ENCODE measurements at places on chromosomes 16 and 17. TPM values are rescaled to one million over a fixed set of nuclear protein-coding genes. Genes with fewer than 3 reads are reported as not detected.

DNA sequence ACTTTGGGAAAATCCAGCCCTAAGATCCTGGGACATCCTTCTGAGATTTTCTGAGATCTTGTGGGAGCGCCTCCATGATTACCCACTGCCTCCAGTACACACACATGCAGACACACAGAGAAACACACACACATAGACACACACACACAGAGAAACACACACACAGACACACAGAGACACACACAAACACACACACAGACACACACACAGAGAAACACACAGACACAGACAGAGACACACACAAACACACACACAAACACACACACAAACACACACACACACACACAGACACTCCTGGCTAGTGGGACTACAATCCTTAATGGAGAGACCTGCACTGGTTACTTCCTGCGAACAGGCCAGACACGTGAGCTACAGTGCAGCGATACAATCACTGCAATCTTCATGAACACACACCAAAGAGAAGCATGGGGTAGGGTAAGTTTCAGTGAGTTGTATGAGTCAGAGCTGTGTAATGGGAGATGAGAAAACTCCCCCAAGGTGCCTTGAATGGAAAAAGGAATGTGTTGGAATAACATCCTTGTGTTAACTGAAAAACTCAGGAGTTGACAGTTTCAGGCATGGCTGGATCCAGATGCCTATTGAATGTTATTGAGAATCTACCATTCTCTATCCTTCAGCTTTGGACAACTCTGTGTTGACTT lies 79.5 kb downstream of the SLC6A2 start:
- no peak for DNase-seq

The CMTM1 gene
- total RNA-seq, result 5.5 TPM

DNA sequence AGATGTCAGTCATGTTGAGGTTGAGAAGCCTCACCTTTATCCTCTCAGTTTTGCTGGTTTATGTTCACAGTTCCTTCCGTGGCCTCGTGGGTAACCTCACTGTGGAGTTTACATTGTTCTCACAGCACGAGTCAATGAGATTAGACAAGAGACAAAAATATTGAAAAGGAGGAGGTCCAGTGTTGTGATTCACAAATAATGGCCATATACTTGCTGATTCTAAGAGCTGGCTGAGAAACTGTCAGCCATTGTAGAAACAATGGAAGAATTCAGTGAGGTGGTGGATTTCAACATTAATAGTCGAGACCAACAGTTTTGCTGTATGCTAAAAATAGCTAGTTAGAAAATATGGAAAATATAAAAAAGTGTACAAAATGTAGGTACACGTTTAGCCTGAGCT lies 176.4 kb upstream of the WSCD1 start:
- DNase-seq, result no peak

DNA sequence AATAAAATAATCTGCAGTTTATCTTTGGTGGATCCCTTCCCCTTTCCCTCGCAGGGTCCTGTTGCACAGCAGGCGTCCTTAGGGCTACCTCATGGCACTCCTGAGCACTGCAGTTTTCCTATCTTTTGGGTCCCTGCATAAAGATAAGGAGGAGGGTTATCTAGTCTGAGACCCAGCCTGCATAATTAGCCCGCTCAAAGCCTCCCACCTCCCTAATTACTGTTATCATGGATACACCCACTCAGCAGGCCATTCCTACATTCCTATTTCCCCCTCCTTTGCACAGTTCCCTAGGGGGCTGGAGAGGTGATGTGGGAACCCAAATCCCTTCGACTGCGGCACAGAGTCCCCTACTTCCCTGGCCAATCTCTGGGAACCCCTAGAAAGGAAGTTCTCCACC lies 5.1 kb upstream of the CLUH start:
- DNase-seq, result no peak

- no peak for DNase-seq
Measured at GRCh38 chr17:14330492-14330962, 29.6 kb downstream of the HS3ST3B1 start.

GRCh38 chr16:56988161-56988947 lies 1.0 kb upstream of the NLRC5 start:
- no peak for DNase-seq

- DNase-seq, result no peak
Measured at GRCh38 chr16:13315642-13316427, 414.4 kb downstream of the SHISA9 start.

DNA sequence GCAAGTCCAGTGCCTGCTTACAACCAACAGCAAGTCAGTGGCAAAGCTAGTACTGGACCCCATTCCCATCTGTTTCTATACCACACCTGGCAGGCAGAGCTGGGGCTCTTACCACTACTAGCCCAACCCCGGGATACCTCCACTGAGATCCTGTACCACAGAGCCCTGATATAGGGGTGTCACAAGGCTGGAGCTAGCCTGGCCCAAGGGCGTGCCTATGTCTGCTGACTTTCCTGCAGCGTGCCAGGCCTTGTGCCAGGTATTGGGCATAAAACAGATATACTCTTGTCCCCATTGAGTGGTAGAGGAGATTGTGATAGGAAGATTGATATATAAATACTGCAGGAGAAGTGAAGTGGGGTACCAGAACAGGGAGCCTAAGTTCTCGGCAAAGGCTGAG lies 44.4 kb downstream of the PLD6 start:
- DNase-seq, result no peak

The CBFB gene
- total RNA-seq, result 185 TPM

The CD79B gene
- total RNA-seq, result 0.39 TPM

- DNase-seq, result no peak
Measured at GRCh38 chr16:48434653-48435317, 49.6 kb upstream of the SIAH1 start.

Data from A673 (cell line).